Bone marrow (tissue), 2 donors: ENCODE measurements at places on chromosomes 2 and 18.

DNA sequence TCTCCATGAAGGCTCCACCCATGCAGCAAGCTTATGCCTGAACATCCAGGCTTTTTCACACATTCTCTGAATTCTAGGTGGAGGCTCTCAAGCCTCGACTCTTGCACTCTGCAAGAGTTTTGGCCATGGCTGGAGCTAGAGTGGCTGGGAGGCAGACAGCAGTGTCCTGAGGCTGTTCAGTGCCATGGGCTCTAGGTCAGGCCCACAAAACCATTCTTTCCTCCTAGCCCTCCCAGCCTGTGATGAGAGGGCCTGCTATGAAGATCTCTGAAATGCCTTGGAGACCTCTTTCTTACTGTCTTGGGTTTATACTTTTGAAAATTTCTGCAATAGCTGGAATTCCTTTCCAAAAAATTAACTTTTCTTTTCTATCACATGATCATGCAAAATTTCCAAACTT lies 210.7 kb downstream of the RND3 start:
- no peak for DNase-seq

- no peak for DNase-seq
These were observed 25.6 kb upstream of the WIPF1 start for GRCh38 chr2:174623106-174623637.

GRCh38 chr18:61921621-61922235 lies 28.9 kb upstream of the RNF152 start:
- no peak for DNase-seq

DNA sequence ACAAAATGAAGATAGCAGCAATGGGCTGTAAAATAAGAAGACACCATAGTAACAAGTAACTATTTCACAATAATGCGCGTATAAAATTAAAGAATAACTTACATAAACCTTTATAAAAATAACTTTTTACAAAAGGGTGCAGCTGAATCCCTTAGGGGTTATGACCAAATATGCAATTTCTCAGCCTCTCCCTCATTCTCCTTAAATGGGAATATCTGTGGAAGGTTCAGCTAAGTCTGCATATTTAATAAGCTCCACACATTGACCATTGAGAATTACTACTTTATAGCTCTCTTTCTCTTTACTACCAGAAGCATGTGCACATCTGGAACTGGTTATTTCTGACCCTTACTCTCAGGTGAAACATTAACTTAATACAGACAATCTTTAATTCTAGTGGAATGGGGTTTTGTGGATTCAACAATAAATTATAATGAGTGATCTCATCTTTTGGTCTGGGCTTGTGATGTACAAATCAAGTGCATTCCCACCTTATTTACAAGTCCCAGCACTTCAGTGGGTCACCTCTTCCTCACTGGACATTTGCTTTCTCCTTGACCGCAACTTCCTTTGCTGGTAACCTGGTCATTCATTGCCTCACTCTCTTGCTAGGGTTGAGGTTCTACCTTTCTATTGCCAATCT lies 15.7 kb downstream of the ARHGAP15 start:
- DNase-seq: no peak

DNA sequence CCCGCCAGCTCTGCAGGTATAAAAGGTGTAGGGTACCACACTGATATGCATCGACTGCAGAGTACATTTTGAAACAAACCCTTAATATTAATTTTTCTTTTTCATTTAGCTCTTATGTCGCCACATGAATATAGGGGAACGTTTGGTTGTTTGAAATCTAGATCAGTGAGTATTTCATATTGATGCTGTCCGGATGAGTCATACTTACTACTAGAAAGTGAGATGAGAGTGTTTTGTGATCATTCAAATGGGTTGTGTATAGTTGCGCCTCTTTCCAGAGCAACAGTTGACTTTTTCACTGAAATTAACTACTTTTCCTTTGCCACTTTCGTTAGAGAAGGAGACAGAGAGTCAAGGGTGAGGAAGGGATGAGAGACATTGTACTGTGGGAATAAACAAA lies 24.6 kb downstream of the NPAS2 start:
- DNase-seq: no peak

DNA sequence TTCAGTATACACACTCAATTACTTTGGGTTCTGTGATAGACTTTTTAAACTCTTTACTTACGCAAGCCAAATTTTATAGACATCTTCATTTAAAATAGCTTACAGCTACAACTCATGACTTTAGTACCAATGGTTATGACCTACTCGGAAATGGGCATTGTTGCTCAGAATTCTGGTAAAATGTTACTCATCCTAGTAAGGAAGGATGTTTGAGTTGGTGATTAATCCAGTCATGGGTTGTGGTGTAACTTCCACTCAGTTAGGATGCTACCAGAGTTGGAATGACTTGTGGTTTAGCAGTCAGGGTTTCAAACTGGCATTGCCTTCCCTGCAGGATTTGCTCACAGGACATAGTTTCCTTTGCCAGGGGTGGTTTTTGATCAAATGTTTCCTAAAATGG lies 7.4 kb upstream of the NPC1 start:
- DNase-seq: no peak

- DNase-seq: no peak
These were observed 7.7 kb upstream of the CCDC138 start for GRCh38 chr2:108778857-108779256.

- DNase-seq: no peak
These were observed 17.2 kb upstream of the MAL start for GRCh38 chr2:95008306-95008705.

DNA sequence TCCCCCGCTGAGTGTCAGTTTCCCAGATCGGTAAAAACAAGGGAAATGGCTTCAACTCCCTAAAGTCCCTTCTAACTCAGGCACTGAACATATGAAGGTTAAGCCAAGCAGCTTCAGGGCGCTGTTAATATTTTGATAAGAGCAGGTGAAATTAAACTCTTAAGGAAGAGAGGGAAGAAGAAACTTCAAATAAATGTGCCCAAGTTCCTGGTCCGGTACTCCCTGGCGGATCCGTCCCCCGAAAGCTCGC lies 564 bp downstream of the TRABD2A start:
- DNase-seq: no peak

GRCh38 chr18:25650201-25650941 lies 298.4 kb upstream of the ZNF521 start:
- no peak for DNase-seq

GRCh38 chr18:10416065-10416464 lies 38.4 kb upstream of the APCDD1 start:
- DNase-seq: no peak

GRCh38 chr2:240505910-240506309 lies 51.9 kb downstream of the ANKMY1 start:
- DNase-seq: no peak
